ENCODE measurements at places on chromosomes 6 and 20.
A peak's percentile ranks its signal among the peaks of the same experiment; 100 is the strongest.

- no peak for DNase-seq
These were observed 39.1 kb upstream of the ANKRD60 start for GRCh38 chr20:58267389-58268215.

GRCh38 chr20:62647521-62648317 lies 5.4 kb downstream of the SLCO4A1 start:
- no peak for DNase-seq

DNA sequence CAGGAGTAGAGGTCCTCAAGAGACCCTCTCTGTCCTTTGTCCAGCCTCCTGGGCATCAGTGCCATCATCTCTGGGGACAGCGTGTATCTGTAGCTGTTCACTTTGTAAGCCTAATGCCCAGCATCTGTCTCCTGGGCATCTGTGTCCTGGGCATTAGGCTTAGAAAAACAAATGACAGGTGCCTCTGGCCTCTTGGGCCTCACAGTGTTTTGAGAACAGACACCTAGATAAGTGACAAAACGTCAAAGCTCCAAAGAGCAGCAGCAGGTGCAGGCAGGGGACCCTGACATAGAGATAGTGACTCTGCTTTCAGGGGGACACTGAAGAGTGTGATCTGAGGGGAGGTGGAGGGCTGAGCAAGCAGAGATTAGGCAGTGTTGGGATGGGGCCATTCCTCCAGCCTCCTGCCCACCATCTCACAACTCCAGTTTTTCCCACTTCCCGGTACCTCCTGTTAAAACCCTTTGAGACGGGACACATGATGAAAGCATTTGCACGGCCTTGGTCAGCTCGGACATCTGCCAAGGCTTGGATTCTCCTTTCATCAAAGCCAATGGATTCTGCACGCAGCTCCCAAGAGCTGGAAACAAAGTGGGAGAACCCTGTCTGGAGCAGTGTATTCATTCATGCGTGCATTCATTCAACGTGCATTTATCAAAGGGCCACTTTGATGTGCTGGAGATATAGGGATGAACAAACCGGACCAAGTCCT lies 55.5 kb upstream of the CD93 start:
- no peak for DNase-seq

- no peak for DNase-seq
These were observed 153.7 kb upstream of the OLIG3 start for GRCh38 chr6:137647762-137648447.

DNA sequence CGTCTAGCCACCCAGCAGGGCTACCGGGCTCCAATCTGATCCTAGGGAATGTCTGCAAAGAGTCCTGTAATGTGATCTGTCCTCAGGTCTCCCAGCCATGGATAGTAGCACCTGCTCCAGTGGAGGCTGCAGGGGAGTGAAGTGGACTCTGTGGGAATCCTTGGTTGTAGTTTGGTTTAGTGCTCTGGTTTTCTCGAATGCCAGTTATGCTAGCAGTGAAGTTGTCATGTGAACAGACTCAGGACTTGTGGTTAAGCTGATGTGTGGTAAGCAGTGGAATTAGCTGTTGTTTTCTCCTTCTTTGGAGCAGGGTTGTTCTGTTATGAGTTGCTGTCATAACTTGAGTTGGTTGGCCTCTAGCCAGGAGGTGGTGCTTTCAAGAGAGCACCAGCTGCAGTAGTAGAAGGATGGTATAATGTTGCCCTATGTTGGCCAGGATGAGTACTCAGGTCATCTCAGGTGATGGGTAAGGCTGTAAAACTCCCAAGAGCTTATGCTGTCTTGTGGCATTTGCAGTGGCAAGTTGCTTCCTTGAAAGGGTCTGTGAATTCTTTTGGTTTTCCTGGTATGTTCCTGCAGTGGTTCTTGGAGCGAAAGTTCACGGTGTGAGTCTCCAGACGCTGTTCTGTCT lies 390.2 kb downstream of the UTRN start:
- no peak for DNase-seq

GRCh38 chr20:23634985-23635767 lies 2.6 kb downstream of the CST3 start:
- DNase-seq = no peak

DNA sequence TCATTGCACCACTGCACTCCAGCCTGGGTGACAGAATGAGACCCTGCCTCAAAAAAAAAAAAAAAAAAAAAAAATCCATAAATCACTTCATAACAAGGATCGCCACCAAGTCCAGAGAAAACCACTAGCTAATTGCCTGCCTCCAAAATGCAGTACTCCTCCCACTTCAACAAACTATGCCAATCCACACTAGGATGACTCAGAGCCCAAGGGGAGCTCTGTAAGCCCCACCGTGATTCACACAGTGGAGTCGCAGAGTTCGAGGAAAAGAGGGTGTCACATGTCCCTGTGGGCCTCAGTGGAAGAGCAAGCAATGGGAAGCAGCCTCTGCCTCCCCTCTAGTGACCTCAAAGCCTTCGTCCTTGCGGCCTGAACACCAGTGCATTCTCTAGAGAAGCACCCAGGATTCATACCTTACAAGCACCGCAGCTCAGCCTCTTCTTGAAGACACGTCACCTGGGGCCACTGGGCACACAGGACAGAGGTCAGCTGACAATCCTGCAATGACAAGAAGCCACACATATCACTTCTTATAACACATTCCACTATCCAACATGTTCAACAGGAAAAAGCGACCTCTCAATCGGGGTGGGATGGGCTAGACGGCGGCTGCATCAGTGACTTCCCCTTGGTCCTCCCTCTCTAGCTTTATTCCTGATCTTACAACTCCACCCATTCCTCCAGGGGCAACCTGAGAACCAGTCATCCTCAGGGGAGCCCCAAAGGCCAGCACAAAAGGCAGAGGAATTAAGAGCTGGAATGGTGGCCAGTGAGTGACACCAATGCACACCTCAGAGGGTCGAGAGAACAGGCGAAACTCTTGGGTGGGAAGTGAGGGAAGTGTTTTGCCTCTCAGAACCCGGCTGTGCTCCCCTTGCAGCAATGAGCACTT lies 8.9 kb downstream of the SNHG17 start:
- DNase-seq = no peak

DNA sequence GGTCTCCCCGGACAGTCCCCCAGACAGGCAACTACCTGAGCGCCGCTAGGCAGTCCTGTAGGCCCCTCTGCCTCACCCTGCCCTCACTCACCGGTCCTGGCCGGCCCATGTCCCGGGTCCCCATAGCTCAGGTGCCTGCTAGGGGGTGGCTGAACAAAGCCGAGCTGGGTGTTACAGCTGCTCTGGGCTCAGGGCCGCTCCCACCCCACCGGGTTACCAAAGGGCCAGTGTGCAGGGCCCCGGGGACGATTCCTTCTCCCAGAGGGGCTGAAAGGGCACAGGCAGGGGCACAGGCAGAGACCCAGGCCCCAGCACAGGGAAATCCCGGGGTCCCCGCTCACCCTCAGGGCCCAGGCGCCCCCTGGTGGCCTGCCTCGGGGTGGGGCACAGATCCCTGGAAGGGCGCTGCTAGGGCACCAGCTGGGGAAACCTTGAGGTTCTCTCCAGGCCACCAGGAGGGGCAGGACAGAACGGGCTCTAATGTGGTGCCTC lies 118.4 kb downstream of the GRM4 start:
- peak; percentile 30 for DNase-seq

DNA sequence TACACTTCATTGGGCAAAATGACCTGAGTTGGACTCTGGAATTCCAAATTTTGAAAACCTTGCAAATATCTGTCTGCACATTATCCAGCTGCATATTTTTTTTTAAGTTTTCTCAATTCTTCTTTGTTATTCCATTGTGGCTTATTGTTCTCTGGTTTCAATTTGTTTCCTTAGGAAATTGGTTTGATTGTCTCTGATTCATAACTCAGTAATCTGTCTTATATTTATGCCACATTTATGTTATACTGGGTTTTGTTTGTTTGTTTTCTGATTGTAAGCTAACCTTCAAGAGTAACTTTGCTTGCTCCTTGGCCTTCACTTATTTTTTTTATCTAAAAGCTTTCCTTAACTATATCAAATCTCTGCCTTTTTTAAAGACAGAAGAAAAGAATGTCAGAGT lies 193.3 kb upstream of the PLCB4 start:
- DNase-seq = no peak

DNA sequence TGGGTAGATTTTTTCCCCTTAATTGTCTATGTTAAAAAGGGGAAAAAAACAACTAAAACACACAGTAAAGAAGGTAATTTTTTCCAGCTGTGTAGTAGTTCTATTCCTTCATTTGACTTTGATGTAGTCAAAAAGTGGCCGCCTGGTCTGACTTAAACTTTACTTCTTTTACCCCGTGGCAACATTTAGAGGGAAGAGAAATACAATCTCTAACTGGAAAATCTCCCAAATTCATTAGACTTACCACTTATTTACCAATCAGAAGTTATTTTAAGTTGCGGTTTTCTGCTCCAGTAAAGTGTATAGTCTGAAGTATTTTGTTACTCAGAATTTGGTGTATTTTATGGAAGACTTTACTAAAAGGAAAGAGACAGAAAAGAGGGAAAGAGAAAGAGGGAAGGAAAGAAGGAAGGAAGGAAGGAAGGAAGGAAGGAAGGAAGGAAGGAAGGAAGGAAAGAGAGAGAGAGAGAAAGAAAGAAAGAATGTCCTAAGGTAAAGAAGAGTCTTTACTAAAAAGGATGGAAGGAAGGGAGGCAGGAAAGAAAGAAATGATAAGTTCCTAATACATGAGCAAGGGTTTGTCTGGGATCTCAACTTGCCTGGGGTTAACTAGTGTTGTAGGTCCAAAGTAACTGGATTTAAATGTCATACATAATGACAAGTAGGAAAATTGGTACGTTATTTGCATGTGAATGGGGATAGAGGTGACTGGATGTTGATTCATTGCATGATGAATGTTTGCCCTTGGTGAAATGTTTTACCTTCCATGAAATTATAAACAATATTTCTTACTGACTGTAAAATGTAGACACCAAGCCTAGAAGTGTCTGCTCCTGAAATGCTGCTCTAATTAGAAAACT lies 135.1 kb downstream of the SAMD5 start:
- no peak for DNase-seq

- no peak for DNase-seq
These were observed 124.5 kb downstream of the PHACTR3 start for GRCh38 chr20:59728722-59729430.

DNA sequence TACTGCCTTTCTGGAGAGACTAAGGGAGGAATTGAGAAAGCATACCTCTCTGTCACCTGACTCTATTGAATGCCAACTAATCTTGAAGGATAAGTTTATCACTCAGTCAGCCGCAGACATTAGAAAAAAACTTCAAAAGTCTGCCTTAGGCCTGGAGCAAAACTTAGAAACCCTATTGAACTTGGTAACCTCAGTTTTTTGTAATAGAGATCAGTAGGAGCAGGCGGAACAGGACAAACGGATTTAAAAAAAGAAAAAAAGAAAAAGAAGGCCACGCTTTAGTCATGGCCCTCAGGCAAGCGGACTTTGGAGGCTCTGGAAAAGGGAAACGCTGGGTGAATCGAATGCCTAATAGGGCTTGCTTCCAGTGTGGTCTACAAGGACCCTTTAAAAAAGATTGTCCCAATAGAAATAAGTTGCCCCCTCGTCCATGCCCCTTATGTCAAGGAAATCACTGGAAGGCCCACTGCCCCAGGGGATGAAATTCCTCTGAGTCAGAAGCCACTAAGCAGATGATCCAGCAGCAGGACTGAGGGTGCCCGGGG lies 43.1 kb upstream of the RNF182 start:
- DNase-seq = no peak

GRCh38 chr6:46626228-46626909 lies 26.2 kb downstream of the CYP39A1 start:
- no peak for DNase-seq

DNA sequence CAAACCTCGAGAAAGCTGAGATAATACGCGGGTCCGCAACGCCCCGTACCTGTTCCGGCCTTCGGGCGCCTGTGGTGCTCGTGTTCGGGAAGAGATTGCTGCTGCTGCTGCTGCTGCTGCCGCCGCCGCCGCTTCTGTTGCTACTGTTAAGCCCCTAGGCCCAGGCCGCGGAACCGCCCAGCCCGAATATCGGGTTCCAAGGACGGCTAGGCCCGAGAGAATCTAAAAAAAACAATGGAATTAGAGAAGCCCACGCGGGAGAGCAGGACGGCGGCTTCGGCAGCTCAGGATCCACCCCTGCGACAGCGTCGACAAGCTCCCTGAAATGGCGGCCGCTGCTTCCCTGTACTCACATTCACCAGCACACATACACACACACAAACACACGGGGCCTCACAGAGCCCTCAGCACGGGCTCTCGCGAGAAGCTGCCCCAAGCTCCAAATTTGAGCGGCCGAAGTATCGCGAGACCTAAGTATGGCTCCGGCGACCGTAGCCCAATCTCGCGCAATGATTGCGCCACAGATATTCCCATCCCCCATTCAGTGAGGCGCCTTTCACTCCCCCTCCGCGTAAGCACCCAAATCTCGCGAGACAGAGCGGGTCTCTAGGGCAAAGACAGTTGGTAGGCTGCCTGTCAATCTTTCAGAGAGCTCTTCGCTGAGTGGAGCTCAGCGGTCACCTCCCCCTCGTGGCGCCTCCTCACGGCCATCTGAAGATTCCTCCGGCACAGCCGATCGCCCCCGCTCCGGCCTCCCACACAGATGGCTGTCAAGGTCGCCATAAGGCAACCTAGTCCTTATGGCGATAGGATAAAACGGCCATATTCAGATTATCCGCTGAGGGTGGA lies at the start of gene RBM39:
Gene RBM39 (minus strand): TSS at position 369 of the 849 bp plus-strand sequence. CDS start 1,386 bp downstream, outside the sequence.
- DNase-seq = peak; percentile 93

- no peak for DNase-seq
These were observed 87.7 kb downstream of the THEMIS start for GRCh38 chr6:127812985-127813698.

DNA sequence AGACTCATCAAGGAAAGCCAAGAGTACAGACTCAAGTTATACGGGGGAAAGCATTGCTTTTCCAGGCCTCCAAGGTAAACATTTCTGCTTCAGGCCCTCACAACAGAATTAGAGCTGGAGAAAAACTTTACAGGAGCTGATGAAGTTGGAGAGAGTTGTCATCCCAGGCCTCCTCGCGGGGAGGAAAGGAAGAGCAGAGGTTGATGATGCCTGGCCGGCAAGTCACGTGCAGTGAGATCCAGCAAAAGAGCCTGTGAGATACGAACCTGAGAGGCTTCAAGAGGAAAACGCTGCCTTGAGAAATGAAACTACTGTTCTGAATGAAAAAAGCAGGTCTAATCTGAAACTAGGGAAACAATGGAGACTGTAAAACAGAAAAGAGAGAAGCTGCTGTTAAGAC lies 122.9 kb downstream of the FAM120B start:
- DNase-seq = no peak

DNA sequence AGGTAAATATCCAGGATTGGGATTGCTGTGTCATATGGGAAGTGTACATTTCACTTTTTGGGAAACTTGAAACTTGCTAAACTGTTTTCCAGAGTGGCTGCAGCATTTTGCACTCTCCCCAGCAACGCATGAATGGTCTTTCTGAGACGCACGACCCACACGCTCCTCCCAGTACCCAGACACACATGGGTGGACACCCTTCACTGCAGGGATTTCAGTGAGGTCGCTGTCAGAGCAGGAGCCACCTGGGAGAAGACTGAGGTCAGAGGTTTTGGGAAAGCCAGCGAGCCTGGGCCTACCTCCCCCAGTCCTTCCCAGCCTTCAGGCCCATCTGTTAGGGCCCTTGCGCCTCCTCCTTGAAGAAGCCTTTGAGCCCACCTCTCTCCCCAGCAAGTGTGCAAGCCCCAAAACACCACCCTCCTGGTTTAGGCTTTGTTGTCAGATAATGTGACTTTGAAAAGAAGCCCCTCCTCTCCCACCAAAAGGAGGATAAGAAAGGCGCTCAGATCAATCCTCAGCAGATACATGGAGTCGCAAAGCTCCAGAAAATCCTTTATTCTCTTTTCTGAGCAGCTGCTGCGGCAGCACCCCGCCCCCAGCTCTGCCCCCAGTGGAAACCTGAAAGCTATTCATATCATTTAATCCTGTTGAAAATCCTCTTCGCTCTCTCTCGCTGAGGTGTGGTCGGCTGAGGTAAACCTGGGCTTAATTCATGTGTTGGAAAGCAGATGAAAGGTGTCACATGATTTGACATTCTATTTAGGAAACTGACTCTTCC lies 12.7 kb upstream of the JAG1 start:
- no peak for DNase-seq

Data from stimulated activated CD4-positive, alpha-beta T cell treated with anti-CD3 and anti-CD28 coated beads, Interleukin-1b, Interleukin-23, amount 100 ng/mL, for 1 hour (primary cell).